ENCODE measurements at places on chromosomes 7 and 10.

DNA sequence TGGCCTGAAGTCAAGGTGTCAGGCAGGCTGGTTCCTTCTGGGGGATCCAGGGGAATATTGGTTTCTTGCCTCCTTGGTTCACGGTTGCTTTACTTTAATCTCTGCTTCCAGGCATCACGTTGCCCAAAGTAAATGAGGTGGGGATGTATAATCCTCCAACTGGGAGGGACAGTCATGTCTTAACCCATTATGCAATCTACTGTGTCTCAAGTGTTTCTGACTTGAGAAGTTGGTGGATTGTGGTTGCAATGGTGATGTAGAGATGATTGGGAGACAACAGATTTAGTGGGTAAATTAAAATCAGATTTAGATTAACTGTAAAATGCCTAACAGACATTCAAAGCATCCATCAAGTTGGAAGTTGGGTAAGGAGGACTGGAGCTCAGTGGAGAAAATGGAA lies 32.7 kb downstream of the TBXAS1 start:
- no peak for DNase-seq

DNA sequence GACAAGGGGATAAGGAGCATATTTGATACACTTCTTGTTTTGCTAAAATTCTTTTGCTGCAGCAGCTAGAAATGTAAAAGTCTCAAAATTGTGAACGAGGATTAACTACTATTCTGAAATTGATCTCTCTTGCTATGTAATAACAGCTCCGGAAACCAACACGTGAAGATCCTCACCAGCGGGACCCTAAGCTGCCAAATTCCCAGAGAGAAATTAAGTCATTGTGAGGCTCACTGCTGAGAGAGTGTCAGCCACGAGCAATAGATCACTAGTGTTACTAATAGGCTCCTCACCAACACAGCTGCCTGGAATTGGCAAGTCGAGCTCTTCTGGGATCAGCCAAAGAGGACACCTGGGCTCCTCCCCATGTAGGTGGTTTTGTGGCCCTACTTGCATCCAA lies 5.6 kb upstream of the VWA2 start:
- no peak for DNase-seq

GRCh38 chr7:38801786-38802185 lies 107.2 kb downstream of the VPS41 start:
- DNase-seq = no peak

GRCh38 chr10:9238041-9238440 lies 1183.6 kb downstream of the GATA3 start:
- no peak for DNase-seq

DNA sequence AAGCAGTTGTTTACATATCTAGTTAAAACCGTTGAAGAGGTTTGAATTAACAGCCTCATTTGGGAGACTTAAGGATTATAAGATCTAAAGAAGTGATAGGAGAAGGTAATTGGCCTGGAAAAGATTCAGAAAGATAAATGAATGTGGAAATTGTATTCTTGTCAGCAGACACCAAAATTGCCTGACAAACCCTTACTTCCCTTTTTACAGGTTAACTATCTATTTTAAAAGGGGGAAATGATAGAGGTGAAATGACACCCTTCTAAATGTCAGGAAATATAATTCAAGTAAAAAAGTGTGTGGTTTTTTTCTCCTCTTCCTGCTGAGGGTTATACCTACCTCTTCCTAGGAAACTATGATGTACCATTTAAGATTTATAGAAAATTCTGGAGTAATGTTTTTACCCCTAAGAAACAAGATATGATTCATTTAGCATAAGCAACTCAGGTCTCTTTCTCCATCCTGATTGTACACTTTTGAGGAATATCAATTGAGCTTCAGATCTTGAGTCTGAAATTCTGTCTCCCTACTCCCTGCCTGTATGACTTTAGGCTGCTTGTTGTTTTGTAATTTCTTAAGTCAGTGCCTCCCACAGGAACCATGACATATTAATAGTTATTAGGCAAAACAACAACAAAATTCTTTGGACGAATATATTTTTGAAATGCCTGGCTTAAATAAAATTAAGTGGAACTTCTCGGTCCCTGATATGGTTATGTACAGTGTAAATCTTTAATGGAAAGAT lies 250.4 kb downstream of the RNLS start:
- DNase-seq = no peak

GRCh38 chr7:146115851-146116520 lies 615 bp upstream of the CNTNAP2 start:
- DNase-seq = peak; percentile 93

- peak; percentile 88 for DNase-seq
Measured at GRCh38 chr7:12685550-12685949, 1.9 kb upstream of the ARL4A start.

GRCh38 chr10:124678557-124679240 lies 65.5 kb downstream of the FAM53B start:
- no peak for DNase-seq

GRCh38 chr10:12707461-12708185 lies 293.9 kb downstream of the CCDC3 start:
- peak; percentile 70 for DNase-seq

- DNase-seq = no peak
Measured at GRCh38 chr7:106169821-106170610, 57.9 kb upstream of the SYPL1 start.

DNA sequence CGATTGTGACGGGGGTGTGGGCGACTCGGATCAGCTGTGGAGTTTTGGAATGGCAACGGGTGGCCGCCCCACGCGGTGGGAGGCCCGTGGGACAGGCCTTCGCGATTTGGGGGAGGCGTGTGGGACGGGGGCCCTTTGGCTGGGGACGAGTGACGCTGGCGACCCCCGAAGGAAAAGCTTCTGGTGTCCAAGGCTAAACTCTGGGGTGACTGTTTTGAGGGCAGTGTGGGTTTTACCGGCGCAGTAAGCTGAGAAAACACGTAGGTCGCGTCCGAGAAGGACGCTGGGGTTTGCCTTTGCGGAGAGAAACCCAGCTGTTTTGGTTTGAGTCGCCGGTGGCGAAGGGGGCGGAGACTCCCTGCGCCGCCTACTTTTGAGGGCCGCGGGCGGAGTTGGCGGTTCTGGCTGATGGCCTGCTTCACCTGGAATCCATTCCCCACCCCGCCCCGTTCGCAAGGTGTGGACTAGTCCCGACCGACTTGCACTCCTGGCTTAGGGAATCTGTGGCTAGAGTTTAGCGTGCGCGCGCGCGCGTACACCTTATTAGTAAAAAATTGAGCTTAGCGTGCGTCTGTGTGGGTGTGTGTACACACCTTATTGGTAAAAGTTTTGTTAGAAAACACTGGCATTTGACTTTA lies 606 bp downstream of the TAX1BP1 start:
- peak; percentile 97 for DNase-seq

DNA sequence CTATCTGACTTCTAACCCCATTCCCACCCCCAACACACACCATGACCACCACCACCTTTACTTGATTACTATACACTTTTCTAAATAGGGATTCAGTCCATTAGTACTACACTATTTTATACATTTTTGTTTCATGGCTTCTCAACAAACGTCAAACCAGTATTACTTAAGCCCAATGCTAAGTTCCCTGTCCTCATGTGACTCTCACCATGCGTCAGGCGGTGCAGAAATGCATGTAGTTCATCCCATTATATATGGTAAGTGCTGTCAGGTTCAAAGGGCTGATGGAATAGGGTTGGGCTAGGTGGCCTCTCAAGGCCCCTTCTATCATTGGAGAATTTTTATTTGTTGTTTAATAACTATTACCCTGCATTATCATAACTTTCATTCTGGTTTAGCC lies 19.5 kb upstream of the VPS41 start:
- DNase-seq = no peak

GRCh38 chr10:97852277-97852676 lies 2.6 kb downstream of the GOLGA7B start:
- DNase-seq = no peak

DNA sequence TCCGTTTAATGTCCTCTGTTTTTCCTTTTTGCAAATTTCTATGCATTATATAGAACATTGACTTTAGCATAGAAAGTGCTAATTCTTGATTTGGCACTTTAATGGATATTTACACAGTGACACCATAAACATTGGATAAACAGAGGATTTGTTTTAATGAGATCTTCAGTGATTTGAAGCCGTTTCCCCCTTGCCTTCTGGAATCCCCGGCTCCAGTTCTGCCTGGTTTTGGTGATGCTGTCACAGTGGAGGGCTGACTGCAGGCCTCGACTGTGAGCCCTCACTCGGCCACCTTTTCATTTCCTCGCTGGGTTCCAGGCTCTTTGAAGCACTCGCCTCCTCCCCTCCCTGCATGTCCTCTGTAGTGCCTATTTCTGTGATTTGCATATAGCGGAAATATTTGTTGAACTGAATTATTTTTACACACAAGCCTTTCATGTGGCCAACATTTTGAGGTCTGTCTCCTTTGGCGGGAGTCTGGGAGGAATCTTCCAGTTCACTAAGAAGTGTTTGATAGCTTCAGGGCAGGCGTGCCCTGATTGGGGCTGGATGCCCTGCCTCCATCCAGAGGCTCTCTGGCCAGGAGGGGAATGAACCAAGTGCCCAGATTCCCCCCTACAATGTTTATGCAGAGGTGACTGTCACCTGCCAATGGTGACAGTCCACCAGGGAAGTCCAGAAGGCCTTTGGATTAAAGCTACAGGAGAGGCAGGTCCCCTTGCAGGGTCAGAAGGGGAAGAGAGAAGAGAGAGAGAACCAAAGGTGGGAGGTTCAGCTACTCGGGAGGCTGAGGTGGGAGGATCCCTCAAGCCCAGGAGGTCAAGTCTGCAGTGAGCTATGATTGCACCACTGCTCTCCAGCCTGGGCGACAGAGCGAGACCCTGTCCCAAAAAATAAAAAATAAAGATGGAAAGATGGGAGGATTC lies 67.5 kb downstream of the CUX1 start:
- no peak for DNase-seq

- peak; percentile 58 for DNase-seq
Measured at GRCh38 chr10:86234541-86235270, 131.9 kb downstream of the GRID1 start.

- DNase-seq = no peak
Measured at GRCh38 chr7:122622682-122623081, 76.2 kb downstream of the RNF133 start.

DNA sequence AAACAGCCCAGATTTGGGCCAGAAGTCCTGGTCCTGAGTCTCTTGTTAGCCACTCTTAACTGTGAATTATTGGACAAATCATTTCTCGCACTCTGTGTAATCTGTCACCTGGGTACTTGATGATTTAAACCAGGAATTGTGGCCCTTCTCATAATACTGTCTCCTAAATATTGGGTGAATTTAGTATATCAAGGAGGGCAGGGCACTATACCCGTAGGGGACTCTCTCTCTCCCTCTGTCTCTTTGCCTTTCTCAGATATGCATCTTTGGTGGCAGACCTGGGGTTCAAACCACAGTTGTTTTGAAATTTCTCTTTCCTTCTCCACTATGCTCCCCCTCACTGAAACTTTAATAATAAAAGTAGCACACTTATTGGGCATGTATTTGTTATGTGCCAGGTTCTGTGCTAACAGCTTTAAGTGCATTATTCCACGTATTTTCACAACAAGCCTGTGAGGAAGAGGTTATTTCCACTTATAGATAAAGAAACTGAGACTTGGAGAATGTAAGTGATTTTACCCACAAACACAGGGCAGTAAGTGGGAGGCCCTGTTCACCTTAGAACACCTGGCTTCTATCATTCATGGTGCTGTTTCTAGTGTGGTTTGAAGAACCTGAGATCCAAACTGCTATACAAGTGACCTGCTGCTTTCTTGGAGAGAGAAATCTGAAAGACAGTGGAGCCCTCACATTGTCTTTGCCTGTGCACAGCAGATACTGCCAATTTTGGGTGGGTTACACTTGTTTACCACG lies 11.8 kb downstream of the FAS start:
- DNase-seq = no peak

DNA sequence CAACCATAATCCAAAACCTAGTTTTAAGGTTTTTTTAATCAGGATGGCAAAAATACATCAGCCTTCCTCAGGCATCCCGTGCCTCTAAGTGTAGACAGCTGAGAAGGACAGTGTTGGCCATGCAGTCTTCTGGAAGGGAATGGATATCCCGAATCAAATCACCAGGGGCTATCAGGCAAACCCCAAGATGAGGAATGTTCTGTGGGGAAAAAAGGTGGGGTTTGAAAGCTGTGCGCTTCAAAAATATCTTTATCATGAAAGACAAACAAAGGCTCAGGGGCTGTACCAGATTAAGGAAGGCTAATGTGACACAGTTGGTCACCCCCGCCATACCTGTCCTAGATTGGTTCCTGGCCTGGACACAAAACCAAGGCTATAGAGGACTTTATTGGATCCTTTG lies 5.4 kb downstream of the TMEM273 start:
- DNase-seq = no peak

- peak; percentile 54 for DNase-seq
Measured at GRCh38 chr7:138842111-138842510, 44.1 kb upstream of the ATP6V0A4 start.

- no peak for DNase-seq
Measured at GRCh38 chr7:146700015-146700560, 583.5 kb downstream of the CNTNAP2 start.

DNA sequence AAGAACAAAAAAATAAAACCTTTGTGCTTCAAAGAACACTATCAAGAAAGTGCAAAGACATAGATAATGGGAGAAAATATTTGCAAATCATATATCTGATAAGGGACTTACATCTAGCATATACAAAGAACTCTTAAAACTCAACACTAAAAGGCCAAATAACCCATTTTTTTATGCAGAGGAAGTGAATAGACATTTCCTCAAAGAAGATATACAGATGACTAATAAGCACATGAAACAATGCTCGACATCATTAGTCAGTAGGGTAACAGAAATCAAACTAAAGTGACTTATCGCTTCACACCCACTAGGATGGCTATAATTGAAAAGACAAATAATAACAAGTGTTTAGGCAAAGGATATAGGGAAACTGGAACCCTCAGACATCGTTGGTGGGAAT lies 78.0 kb downstream of the MALSU1 start:
- no peak for DNase-seq

DNA sequence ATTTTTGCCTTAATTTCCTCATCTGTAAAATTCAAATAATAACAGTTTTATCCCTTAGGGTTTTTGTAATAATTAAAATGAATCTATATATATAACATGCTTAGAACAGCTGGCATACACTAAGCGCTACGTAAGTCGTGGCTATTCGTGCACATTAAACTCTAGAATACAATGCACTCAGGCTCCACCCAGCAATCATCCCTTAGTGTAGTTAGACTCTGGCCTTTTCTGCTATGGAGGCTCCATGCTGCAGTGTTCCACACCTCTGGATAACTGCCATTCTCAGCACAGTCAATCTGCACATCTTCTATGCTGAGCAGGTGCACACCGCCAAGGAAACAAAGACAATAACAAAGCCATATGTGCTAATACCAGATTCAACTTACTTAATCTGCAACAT lies 92.9 kb downstream of the IPMK start:
- no peak for DNase-seq

DNA sequence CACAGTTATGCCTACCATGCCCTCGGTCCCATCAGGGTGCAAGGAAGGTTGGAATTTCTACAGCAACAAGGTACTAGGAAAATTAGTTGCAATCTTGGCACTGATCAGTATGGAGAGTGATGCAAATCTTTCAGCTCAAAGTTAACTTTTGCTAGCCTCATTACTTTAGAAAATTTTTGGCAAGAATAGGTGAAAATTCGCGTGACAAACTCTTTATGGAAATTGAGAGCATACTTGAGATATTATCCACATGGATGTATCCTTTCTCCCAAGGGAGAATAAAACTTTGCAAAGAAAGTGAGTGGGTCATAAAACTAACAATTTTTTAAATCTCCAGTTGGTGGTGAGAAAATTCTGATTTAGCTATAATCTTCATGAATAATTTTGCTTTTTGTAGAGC lies 71.1 kb upstream of the SLC39A12 start:
- no peak for DNase-seq
